Stimulated activated CD8-positive, alpha-beta memory T cell treated with anti-CD3 and anti-CD28 coated beads, Interleukin-15, amount 100 ng/mL, for 24 hours (primary cell): ENCODE measurements at places on chromosomes 16 and 17.

GRCh38 chr17:57929386-57929785 is 25.8 kb downstream of the CUEDC1 start:
- no peak for DNase-seq

GRCh38 chr17:58565389-58566311 is 51.2 kb upstream of the MTMR4 start:
- DNase-seq, result no peak

DNA sequence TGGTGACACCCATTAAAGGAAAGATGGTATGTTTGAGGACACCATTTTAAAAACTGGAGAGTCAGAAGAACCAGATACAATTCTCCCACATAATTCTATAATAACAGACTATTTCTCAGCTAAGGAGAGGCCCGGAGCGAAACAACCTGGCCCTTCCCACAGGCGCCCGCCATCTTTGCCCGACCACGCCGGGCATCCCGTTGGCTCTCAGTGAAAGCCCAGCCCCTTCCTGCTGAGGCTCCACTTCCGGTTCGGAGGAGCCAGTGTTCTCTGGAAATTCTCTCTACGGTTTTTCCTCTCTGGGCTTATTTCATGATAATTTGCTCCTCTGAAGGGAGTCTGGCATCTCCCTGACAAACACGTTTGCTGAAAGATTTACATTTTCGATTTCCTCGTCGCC is 175.7 kb downstream of the AXIN2 start:
- DNase-seq, result no peak

GRCh38 chr16:23351360-23351759 is 49.3 kb downstream of the SCNN1B start:
- no peak for DNase-seq

DNA sequence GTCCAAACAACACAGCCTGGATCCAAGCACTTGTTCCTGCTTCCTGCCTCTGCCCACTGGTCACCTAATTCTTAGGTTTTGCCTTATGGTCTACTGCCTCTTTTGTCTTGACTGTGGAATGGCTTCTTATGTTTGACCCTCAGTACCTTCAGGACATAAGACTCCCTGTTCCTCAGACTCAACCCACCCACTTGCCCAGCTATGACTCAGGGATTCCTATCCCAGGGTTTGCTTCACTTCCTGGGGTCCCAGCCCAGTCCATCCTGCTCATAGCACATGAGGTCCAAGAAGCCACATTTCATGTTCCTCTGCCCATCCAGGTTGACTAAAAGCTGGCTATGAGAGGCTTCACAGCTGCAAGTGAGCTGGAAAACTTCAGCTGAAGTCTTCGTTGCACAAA is 320.9 kb upstream of the CDH5 start:
- no peak for DNase-seq

DNA sequence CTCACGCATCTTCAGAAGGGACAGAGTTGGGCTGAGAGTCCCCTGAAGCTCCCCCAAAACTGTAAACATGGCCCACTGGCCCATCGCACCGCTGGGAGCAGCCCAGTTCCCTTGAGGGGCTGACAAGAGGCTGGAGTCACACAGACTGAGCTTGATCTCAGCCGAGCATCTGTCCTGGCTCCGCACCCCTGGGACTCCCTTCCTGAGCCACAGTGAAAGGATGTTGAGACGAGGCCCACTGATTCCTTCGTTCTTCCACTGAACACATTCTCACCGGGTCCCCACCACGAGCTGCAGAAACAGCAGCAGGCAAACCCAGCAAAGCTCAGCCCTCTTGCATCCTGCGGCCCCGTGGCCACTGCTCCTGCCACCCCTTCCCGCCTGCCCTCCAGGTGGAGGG is 145.9 kb upstream of the CIBAR2 start:
- DNase-seq, result no peak

DNA sequence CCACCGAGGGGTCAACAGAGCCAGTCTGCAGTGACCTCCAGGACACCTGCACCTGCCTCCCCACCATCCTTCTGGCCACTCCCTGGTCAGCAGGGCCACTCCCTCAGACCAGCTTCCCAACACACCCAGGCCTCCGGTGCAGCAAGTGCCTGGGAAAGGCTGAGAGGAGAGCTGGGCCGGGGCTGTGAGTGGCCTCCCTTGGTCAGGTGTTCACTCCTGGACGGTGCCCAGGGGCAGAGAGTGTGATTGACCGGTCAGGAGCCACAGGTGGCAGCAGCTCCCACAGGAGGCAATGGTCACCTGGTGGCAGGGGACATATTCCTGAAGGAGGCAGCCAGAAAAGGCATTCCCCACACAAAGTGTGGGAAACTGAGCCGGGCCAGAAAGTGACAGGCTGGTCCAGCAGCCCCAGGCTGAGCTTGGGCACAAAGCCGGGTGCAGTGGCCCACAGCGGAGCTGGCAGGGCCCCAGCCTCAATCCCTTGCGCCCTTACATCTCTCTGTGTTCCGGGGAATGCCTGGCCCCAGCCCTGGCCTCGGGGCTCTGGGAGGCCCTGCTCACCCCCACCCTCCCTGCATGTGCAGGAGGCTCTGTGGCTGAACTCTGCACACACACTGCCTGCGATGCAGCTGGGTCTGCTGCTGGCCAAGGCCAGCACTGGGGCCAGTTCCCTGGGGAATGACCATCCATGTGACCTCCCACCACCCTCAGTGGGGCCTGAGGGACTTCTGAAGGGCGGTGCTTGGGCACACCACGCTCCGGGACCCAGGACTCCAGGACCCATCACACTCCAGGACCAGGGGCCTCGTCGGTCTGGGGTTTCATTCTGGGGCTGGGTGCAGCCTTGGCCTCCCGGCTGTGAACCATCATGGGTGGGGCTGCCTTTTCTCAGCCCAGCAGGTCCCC is 1.2 kb upstream of the C17orf99 start:
- DNase-seq, result no peak
